ENCODE measurements at places on chromosomes 2 and 18. TPM values are rescaled to one million over a fixed set of nuclear protein-coding genes. Genes with fewer than 3 reads are reported as not detected.

The FLACC1 gene
- total RNA-seq, result 2.1 TPM

DNA sequence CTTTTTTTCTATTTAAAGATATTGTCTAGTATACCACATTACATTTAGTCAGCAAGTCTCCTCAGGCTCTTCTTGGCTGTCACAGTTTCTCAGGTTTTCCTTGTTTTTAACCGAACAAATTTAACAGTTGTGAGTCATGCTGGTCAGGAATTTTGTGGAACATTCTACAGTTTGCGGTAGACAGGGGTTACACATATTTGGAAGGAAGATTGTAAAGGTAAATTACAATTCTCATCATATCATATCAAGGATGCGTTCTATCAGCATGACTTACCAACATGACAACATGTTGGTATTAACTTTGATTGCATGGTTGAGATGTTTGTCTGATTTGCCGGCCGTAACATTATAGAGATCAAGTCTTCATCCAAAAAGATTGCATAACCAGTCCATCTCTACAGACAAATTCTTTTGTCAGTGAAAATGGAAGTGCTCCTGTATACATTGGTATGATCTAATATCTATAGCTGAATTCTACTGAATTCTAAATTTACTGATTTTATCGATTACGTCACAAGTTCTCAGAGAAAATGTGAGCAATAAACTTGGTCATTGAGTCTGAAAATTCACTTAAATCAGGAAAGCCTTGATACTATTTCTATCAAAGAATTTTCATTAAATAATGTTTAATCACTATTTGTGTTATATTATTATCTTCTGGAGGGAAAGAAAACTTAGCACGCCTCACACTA, 664.4 kb upstream of the SLC8A1 start:
- H3K36me3 ChIP-seq, result no peaks in the 10 kb centered on the region
- DNase-seq, result no peak
- no peak overlapping the region for H3K4me3 ChIP-seq

DNA sequence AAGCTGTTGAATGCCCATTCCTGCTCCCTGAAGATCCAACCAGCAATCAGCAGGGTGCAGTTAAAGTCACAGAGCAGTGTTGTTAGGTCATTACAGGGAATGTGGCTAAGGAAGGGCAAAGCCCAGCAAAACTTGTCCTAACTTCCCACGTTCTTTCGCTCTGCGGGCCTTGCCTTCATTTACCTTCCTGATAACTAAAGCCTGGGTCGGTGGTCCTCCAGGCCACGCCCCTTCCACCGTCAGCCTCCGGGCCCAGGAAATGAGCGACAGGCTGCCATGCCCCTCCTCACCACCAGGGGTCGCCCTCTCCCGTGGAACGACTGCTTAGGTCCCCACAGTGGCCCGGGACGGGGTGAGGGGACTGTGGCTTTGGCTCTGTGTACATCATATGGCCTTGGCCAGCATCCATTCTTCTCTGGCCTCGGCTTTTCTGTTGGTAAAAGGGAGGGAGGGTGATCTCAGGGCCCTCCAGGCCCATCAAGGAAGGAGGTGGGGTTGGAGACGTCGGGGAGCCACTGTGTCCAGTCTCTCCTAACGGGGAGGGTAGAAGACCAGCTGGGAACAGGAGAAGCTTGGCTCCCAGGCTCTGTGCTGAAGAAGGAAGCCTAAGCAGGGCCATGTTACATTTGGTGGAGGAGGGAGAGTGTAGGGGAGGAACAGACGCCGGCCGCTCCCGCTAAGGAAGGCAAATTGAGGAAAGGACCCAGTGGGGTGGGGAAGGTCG, 2.2 kb downstream of the SH2D6 start:
- peak; percentile 96 for DNase-seq
- peaks cover 22% of the 10 kb centered on the region for H3K4me1 ChIP-seq
- no peaks in the 10 kb centered on the region for H3K27me3 ChIP-seq
- peak overlapping the region; percentile 78 for H3K27ac ChIP-seq
- H3K4me3 ChIP-seq, result peak overlapping the region; percentile 41

The FAP gene
- total RNA-seq, result 38.1 TPM

The KCNE4 gene
- total RNA-seq, result 3.5 TPM

DNA sequence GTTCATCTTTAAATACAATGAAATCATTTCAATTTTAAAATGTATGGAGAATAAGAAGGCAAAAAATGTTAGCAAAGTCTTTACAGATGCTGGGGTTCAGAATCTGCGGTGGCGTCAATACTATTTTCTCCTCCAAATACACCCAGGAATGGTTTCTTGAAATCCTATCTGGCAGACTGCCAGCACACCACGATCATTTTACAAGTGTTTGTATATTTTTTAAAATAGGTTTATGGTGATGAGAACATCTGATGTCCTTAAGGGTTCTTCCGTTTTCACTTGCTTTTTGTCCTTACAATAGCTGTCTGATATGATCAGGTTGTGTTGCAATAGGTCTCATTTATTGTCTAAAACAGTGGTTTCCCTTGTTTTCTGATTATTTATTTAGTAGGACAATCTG, 89.6 kb downstream of the CMPK2 start:
- H3K4me3 ChIP-seq, result no peak overlapping the region
- H3K36me3 ChIP-seq, result no peaks in the 10 kb centered on the region
- H3K27me3 ChIP-seq, result peaks cover 18% of the 10 kb centered on the region
- H3K27ac ChIP-seq, result no peak overlapping the region
- no peak for DNase-seq
